Left renal pelvis (tissue), 4 donors: ENCODE measurements at places on chromosomes 2 and 18.

GRCh38 chr2:72023678-72024390, 123.8 kb downstream of the CYP26B1 start:
- no peak for DNase-seq

DNA sequence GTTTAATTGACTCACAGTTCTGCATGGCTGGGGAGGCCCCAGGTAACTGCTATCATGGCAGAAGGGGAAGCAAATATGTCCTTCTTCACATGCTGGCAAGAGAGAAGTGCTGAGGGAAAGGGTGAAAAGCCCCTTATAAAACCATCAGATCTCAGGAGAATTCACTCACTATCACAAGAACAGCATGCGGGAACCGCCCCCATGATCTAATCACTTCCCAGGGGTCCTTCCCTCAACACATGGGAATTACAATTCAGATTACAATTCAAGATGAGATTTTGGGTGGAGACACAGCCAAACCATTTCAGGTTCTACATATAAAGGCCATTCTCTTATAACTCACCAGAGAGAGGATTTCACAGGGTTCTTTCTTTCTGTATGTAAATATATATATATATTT, 62.9 kb downstream of the VRK2 start:
- no peak for DNase-seq

- no peak for DNase-seq
Observed at GRCh38 chr18:48766026-48766425, 184.7 kb downstream of the SMAD7 start.

DNA sequence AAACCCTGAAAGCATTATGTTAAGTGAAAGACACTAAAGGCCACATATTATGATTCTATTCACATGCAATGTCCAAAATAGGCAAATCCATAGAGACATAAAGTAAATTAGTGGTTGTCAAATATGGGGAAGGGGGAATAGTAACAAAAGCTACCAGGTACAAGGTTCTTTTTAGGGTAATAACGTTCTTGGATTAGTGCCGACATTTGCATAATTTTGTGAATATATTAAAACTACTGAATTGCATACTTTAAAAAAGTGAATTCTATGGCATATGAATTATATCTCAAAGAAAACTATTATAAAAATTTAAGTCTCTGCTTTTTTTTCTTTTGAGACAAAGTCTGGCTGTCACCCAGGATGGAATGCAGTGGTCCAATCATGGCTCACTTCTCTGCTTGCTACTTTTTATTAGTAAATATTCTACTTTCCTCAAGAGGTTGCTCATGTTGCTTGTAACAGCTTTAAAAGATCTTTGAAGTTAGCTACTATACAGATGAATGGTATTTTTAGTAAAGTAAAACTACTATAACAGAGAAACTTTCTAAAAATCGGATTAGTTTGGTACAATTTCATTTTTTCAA, 2.5 kb downstream of the SESTD1 start:
- DNase-seq: no peak

- DNase-seq: no peak
Observed at GRCh38 chr2:239548451-239548871, 147.6 kb upstream of the HDAC4 start.

DNA sequence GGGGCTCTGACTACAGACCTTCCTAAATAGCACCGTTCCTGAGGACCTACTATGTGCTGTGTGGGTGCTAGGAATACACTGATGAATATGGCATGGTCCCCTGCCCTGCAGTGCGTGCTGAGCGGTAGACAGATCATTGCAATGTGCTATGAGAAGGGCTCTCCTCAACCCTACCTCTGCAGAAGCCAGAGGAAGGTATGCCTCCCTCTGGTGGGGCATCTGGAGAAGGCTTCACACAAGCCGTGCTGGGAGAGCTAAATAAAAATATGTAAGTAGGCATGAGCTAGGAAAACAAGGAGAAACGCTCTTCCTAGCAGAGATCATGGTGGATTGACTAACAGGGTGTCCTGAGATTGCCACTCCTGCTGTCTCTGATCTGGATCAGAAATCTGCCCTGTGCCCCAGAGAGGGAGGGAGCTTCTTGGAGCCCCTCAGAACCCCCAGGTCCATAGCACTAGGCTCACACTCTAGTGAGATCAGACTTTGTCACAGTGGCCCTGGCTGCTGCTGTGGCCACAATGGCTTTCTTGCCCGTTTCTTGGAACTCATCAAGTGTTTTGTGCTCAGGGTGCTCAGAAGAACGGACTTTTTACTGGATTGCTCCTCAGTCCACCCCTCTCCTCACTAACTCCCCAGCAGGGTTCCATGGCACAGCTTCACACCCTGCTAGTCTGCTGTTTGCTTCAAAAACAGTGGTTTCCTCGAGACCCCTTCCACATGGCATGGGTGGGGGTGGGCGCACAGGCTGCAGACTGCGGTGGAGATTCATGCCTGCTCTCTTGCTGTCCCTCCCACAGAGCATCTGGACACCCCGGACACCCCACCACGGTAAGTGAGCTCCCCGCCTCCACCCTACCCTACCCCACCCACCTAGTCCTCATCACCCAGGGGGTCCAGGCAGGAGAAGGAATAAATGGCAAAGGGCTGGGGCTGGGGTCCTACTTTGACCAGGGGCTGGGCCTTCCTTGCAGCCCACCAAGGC, 14.2 kb downstream of the SIGLEC15 start:
- no peak for DNase-seq

- no peak for DNase-seq
Observed at GRCh38 chr2:211503856-211504255, 947.5 kb downstream of the CPS1 start.

DNA sequence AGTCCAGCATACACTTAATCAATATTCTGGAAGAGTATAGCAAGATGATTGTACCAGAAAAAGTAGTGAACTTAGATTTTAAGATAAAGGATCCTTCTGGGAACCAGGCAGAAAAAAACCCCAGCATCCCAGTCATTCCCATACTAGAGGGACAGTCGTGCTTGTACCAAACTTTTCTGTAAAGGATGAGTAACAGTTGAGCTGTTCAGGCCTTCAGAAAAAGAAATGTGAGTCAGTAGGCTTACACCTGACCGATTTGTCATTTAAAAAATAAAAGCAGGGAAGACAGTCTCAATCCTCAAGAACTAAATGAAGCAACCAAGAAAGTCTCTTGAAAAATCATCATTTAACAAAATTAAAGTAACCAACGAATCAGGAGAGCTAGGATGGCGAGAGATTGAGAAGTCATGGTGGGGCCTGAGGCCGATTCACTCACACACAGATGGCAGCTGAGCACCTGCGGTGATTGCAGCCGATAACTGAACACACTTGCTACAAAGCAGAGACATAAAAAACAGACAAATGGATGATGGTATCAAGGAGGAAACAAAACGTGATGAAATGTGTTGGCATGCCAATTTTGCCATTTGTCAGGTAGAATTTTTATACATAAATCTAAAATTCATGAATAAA, 170.0 kb upstream of the ALKAL2 start:
- DNase-seq: no peak

- no peak for DNase-seq
Observed at GRCh38 chr18:6836331-6836730, 106.8 kb downstream of the ARHGAP28 start.

DNA sequence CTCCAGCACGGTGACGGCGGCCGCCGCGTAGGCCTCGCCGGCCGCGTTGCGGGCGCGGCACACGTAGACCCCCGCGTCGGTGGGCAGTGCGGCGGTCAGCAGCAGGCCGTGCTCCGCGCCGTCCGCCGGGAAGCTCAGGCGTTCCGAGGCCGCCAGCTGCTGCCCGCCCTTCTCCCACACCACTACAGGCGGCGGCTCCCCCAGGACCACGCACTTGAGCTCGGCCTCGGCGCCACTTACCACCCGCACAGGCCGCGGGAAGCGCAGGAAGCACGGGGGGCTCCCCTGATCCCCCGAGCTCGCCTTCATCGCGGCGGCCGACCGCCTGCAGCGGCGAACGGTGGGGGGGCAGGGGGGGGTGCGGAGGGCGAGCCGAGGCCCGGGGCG, 422 bp downstream of the OBSL1 start:
- DNase-seq: no peak

- no peak for DNase-seq
Observed at GRCh38 chr2:207115715-207116364, 49.9 kb downstream of the KLF7 start.

- no peak for DNase-seq
Observed at GRCh38 chr18:77377813-77378212, 128.2 kb downstream of the GALR1 start.

GRCh38 chr2:24623535-24623934, 132.5 kb downstream of the NCOA1 start:
- no peak for DNase-seq

DNA sequence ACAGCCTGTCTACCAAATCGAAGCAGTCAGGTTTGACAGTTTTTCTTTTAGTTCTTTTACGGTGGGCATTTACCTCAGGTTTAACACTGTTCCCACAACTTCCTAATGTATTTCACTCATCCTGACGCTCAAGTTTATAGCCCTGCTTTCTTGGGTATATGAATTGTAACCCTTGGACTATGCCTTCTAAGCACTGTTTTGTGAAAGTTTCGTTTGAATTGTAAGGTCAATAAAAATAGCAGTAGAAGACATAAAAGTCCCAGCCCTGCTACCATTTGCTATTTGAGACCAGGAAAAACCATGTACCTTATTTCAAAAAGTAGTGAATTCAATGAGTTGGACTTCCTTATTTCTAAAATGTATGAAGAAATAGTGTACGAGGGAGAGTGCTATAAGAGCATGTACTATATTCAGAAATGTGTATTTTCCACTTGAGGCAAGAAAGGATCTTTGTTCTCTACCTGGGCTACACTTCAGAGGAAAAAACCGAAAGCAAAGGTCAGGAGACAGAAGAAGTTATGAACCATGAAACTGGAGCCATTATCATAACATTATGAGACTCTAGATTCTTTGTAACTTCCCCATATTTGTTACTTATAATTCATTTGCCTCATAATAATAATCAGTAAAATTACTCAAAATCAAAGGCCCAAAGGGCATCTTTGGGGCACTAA, 1.9 kb upstream of the ZC3H15 start:
- no peak for DNase-seq

GRCh38 chr2:206341396-206341795, 66.9 kb downstream of the ZDBF2 start:
- no peak for DNase-seq

- no peak for DNase-seq
Observed at GRCh38 chr2:108923736-108924579, 65.1 kb downstream of the EDAR start.

- DNase-seq: no peak
Observed at GRCh38 chr2:88226754-88227153, 56.6 kb downstream of the THNSL2 start.
